ENCODE measurements at places on chromosomes 5 and 9.

DNA sequence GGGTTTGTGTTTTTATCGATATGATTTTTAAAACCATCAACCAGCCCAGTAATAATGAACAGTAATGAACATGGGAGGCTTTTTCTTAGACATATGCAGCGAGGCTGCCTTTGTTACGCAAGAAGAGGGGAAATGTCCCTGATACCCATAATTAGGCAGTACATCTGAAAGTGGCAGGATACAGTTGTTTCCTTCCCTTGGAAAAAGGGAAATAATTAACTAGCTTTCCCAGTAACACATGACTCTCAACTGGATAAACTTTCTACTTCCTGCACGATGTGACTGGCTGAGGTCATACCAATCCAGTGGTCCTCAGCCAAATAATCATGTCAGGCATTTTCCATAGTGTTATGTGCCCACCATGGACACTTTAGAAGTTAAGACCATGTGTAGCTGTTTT lies 431.6 kb upstream of the C9orf72 start:
- DNase-seq: no peak

- no peak for DNase-seq
Observed at GRCh38 chr5:143957455-143957854, 145.5 kb downstream of the HMHB1 start.

- DNase-seq: no peak
Observed at GRCh38 chr5:95969651-95970358, 8.2 kb upstream of the ELL2 start.

DNA sequence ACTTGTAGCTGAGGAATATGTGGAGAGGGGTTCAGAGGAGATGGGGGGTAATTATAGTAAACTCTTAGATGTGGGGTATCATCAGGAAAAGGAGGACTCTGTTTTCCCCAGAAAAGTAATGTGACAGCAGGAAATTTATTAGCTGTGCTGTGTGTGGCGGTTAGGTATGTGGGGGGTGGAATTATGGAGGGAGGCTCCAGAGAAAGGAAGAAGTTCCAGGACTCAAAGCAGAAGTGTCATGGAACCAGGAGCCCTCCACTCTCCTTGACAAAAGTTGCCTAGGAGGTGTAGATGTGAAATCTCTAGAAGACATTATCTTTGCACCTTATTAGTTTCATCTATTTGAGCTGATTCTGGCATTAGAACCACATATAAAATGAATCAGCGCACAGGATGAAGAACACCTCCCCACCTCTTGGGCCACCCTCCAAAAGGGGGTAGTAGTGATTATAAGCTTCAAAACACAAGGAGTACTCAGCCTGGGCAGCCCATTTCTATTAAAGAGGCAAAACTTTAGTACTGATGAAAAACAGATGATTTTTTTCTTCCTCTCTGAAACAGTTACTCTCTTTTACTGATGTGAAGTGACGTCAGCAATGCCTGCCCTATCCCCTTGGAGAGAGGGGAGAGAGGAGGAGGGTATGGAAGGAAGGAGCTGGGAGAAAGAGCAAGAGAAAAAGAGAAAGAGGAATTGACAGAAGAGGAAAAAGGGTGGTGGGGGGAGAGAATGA lies 18.2 kb downstream of the NR2F1 start:
- no peak for DNase-seq

DNA sequence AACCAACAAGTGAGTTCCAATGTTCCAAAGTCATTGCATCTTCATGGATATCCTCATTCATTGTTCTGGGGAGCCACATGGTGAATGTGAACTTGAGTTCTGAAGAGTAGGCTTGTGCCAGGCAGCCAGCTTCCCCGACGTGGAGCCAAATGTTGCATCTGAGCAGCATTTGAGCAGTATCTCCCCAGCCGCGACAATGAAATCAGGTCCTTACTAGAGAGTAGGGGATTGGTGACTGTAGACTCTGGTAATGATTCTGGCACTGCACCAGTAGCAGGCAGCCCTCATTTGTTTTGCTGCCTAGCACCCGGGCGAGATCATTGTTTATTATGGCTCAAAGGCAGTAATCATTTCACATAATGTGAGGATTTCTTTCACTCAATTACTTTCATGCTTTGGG lies 451.4 kb upstream of the C9orf72 start:
- DNase-seq: no peak

GRCh38 chr9:124210697-124211096 lies 47.1 kb upstream of the NEK6 start:
- DNase-seq: no peak

DNA sequence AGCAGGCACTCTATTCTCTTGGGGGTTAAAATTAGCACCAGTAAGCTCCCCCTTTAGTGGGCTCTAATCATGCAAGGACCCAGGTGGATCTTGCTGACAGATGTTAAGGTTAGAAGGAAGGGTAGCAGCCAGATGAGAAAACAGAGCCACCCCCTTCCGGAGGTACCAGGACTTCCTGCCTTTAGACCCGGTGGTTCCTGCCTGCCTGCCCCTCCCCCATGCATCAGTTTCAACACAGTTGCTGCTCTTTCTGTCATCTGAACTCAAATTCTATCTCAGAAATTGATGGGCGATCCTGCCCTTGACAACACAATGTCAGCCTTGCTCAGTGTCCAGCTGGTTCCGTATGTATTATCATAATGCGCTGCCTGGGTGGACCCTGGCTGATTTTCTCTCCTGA lies 287.3 kb downstream of the EBF1 start:
- DNase-seq: no peak
